ENCODE measurements at places on chromosomes 2 and 18. TPM values are rescaled to one million over a fixed set of nuclear protein-coding genes. Genes with fewer than 3 reads are reported as not detected.

The LCT gene
- 0.31 TPM for total RNA-seq

The KLF7 gene
- total RNA-seq, result 12.6 TPM

The RAPGEF4 gene
- total RNA-seq, result 0.37 TPM

The PID1 gene
- not detected for total RNA-seq

The CDKL4 gene
- total RNA-seq, result not detected

The QPCT gene
- total RNA-seq, result 2.1 TPM

The PLEKHH2 gene
- total RNA-seq, result 0.52 TPM

The ONECUT2 gene
- not detected for total RNA-seq

DNA sequence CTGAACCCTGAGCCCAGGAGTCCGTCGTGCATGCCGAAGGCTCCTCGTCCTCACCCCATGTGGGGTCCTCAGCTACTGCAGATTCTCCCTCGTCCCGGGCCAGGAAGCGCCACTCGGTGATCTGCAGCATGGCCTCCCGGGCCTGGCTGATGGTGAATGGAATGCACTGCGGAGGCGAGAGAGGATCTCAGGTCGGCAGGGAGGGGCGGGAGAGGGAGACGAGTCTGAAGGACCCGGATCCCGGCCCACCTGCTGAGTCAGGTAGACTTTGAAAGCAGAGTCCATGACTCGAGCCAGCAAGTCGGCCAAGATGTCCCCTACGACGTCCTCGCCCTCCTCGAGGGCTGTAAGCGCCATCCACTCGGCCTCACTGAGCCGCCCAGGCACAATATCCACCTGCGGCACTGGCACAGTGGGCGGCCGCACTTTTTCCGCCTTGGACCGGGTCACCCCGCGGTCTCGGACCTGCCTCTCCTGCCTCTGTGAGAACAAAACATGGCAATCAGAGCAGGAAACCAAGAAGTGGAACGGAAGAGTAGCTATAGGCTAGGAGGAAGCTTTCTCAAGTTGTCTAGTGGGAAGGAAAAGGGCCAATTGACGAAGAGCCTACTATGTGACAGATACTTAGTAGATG lies 5.5 kb downstream of the C2orf81 start:
- no peak for DNase-seq

GRCh38 chr2:24919506-24920097 lies 435 bp downstream of the ADCY3 start:
- DNase-seq, result peak; percentile 74

- no peak for DNase-seq
Measured at GRCh38 chr2:29247336-29247914, 132.2 kb downstream of the CLIP4 start.

- DNase-seq, result no peak
Measured at GRCh38 chr18:40058811-40059570, 1896.0 kb upstream of the PIK3C3 start.

GRCh38 chr2:12623051-12623450 lies 93.7 kb upstream of the TRIB2 start:
- no peak for DNase-seq

- peak; percentile 88 for DNase-seq
Measured at GRCh38 chr18:46148810-46149209, 44.6 kb downstream of the HAUS1 start.

DNA sequence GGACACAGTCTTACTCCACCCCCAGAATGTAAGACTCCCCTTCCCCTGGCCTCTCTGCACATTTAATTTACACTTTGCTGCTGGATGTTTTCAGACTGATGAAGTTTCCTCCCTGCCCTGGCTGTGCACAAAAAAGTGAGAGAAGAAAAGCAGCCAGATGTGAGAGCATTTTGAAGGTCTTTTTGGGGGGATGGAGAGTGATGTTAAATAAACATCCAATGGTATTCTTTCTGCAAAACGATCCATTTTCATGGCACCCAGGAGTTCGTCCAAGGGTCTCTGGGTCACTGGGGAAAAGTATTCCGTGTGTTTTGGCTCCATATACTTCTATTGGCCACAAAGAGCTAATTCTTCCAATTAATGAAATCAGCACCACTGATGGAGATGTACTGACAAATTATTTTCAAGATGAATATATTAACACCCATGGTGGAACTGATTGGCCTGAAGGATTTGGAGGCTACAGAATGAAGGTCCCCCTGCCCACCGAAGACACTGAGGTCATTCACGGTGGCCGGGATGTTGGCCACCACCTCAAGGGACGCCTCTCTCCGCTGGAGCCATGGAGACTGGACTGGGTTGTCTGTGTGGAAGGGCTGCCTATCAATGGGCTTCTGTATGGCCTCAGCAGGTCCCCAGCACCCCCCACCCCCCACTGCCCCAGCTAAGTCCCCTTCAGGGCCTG lies 107.6 kb upstream of the PKDCC start:
- no peak for DNase-seq

DNA sequence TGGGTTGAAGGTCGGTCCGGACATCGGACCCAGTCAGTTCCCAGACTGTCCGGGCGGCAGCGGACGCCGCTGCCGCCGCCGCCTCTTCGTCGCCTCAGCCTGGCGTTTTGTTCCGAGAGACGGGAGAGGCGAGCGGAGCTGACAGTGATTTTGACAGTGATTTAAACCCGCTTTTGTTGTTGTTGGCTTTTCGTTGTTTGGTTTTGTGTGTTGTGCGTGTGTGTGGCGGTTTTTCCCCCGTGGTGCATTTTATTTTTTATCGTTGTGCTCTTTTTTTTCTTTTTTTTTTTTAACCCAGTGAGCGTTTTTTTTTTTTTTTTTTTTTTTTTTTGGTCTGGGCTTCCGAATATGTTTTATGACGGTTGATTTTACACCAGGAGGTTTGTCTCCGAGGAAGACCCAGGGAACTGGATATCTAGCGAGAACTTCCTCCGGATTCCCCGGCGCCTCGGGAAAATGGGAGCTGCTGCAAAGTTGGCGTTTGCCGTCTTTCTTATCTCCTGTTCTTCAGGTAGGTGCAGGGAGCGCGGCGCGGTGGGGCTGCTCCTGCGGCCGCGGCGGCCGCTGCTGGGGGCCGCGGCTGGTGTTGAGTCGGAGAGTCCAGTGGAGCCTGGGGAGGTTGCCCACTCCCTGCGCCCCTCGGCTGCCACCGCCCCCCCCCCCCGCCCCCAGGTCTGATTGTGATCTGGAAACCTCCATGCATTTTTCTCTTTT lies at the start of gene ACVR2A:
ACVR2A (plus strand) TSS at position 333 of the 714 bp plus-strand sequence; CDS start at position 457, 124 bp downstream.
- DNase-seq, result peak; percentile 79

DNA sequence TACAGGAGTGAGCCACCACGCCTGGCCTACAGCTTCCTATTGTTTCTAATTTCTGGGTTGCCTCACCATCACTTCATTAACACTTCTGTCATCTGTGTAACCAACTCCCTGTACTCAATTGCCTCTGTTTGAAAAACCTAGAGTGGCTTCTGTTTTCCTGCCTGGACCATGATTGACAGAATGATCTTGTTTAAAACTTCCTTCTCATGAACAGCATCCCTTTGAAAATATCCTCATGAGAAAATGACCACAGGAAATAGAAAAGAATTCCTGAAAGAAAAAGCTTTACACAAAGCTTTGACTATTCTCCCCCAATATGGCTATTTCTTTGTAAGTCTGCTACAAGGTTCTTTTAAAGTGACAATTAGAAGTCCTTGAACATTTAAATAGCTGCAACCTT lies 672.3 kb downstream of the ARHGAP15 start:
- DNase-seq, result no peak

- no peak for DNase-seq
Measured at GRCh38 chr18:63102941-63103744, 216.4 kb downstream of the BCL2 start.

GRCh38 chr2:234979204-234980167 lies 27.7 kb downstream of the SH3BP4 start:
- DNase-seq, result no peak

- no peak for DNase-seq
Measured at GRCh38 chr18:24259869-24260641, 121.2 kb downstream of the CABYR start.

DNA sequence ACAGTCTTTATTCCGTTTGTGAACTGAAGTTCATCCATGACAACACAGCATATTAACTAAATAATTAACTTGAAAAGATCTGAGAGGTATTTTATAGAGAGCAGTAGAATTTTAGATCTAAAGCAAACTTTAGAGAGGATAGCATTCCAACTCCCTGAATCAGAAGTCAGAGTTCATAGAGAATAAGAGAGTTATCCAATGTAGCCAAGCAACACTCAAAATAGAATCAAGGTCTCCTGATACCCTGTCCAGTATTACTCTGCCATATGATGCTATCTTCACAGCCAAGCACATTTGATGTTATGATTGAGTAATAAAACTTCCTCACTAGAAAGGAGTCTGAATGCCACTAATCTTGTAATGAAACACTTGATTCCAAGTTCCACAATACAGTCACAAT lies 55.5 kb downstream of the RIT2 start:
- DNase-seq, result no peak

DNA sequence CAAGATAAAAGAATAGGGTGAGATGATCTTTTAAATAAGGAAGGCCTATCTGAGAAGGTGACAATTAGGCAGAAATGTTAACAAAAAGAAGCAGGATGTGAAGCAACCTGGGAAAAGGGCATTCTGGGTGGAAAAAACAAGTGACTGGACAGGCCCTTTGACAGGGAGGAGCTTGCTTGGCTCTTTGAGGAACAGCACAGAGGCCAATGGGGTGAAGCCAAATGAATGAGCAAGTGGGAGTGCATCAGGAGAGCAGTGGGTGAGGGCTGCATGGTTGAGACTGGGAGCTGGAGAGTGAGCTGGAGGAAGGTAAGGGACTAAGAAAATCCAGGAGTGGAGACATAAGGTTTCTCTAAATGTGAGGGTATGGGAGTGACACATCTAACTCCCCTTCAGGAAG lies 126.9 kb downstream of the TDRD15 start:
- DNase-seq, result no peak

DNA sequence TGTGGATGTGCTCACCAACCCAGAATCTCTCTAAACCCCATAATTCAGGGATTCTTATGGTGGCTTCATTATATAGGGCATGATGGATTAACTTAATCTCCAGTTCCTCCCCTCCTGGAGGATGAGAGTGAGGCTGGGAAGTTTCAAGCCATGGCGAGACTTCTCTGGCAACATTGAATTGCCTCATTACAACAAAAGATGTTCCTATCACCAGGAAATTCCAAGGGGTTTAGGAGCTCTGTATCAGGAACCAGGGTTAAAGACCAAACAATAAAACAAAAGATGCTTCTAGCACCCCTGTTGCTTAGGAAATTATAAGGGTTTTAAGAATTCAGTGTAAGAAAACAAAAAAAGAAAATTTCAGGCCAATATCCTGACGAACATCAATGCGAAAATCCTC lies 100.1 kb downstream of the NAB1 start:
- DNase-seq, result no peak

DNA sequence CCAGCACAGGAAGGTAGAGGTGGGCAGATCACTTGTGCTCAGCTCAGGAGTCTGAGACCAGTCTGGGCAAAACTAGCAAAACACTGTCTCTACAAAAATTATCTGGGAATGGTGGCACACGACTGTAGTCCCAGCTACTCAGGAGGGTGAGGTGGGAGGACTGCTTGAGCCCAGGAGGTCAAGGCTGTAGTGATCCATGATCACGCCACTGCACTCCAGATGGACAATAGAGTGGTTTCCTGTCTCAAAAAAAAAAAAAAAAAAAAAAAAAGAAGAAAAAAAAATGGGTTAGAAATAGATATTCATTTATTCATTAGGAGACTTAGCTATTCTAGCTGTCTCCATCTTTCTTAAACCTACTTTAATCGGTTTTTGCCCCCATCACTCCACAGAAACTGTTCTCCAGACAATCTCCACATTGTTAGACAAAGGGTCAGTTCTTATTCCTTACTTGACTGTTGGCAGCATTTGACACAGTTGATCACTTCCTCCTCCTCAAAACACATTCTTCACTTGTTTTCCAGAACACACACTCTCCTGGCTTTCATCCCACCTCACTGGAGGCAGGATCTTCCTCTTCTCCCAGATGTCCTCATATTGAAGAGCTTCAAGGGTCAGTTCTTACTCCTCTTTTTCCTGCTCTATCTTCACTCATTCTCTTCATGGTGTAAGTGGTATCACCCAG lies 103.1 kb downstream of the DTNB start:
- DNase-seq, result peak; percentile 44

DNA sequence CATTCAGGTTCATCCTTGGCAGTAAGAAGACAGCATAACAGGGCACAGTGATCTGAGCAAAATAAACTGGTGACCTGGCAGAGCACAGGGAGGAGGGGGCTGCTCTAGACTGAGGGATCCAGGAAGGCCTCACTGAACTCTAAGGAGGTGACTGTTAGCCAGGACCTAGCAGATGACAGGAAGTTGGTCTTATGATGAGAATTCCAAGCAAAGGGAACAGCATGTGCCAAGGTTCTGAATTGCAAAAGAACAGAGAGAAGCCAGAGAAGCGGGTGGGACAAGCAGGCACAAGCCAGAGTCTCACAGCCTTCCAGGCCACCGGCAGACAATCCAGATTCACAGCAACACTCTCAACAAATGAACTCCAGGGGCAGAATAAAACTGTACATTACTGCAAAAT lies 152.7 kb upstream of the PTPRM start:
- DNase-seq, result no peak

- DNase-seq, result no peak
Measured at GRCh38 chr2:221490506-221491060, 81.5 kb downstream of the EPHA4 start.

DNA sequence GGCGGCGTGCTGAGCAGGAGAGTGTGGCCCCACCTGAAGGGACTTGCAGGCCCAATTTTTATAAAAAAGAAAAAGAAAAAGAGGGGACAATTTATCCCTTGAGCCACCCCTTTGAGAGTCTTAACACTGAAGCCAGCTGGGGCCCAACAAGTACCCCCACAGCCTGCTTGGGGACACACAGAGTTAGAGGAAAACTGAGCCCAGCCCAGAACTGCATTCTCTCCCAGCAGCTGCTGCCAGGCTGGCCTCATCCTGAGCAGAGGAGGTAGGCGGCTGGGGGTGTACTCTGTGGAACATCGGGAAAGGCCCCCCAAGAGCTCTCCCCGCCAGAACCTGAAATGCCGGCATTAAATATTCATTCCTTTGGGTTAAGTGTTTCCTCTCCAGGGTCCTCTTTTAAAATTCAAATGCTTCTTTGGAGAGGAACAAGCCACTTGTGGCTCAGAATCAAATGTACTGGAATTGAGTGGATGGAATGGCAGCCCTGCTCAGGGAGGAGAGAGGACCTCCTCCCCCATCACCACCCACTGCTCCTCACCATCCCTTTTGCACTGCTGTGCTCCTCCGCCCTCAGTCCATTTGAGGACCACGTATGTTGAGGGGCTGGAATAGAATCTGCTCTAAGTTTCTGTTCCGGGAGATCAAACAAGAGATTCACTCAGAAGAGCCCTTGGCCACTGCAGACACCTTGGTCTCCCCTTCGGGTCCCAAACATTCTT lies 45.6 kb downstream of the C1QL2 start:
- DNase-seq, result no peak

GRCh38 chr2:173734797-173735196 lies 230.4 kb downstream of the SP3 start:
- no peak for DNase-seq

DNA sequence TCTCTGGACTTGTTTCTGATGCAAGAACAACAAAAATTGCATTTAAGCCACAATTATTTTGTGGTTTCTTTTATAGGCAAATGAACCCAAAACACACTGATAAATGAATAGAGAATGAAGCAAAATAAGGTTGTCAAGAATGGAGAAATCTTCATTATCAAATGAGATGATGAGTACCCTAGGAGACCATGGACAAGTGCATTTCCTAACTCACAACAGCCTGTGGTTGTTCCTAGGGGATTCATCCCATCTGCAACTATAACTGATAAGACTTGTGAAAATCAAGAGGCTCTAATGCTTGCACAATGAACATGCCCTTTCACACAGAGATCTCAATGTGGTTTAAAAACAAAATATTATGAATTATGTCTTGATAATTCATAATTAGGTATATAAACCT lies 159.9 kb downstream of the PDE1A start:
- no peak for DNase-seq
